ENCODE measurements at places on chromosomes 12 and 14.

GRCh38 chr12:26821212-26821701 lies 11.7 kb downstream of the ITPR2 start:
- no peak for DNase-seq

- no peak for DNase-seq
These were observed 73.8 kb upstream of the OSBPL8 start for GRCh38 chr12:76633415-76633814.

DNA sequence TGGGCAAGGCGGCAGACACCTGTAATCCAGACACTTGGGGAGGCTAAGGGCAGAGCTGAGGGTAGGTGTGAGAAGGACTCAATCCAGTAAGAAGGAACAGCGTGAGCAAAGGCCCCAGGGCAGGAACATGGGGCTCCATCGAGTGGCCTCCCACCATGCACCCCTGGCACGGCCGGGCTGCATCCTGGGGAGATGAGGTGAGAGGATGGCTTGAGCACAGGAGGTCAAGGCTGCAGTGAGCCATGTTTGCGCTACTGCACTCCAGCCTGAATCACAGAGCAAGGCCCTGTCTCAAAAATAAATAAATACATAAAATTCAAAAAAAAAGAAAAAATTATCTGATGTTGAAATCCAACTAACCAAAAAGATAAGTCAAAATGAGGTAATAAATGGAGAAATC lies 58.5 kb downstream of the ARL6IP4 start:
- no peak for DNase-seq

DNA sequence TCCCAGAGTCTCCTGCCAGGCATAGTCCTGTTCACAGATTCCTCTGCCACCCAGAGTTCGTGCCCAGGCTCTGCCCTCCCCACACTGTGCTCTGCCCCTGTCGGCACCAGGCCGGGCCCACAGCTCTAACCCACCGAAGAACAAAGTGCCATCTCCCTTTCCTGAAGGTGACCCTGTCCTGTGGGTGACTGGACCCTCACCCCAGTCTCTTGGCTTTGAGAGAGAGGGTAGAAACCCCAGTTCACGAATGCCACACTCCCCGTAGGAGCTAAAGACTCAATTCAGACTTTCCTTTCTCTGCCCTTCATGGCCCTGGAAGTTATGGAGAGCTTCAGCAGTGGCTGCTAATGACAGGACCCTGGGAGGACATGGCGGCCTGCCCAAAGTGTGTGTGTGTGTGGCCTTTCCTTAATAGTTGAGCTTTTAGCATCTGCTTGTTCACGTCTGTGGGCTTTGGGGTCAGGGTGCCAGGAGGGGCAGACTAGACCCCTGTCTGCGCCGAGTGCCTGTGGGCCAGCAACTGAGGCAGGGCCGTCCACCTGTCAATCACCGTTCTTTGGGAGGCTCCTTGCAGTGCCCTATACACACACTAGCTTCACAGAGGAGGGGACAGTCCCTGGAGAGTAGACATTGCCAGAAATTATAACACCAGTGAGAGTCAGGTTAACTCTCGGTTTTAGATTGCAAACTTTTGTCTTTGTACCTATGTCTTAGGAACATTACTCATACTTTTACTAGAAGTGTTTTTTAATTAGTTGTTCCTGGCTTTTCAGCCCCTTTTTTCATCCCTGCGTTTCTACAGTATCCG lies 84.6 kb upstream of the DYNC1H1 start:
- DNase-seq = no peak

DNA sequence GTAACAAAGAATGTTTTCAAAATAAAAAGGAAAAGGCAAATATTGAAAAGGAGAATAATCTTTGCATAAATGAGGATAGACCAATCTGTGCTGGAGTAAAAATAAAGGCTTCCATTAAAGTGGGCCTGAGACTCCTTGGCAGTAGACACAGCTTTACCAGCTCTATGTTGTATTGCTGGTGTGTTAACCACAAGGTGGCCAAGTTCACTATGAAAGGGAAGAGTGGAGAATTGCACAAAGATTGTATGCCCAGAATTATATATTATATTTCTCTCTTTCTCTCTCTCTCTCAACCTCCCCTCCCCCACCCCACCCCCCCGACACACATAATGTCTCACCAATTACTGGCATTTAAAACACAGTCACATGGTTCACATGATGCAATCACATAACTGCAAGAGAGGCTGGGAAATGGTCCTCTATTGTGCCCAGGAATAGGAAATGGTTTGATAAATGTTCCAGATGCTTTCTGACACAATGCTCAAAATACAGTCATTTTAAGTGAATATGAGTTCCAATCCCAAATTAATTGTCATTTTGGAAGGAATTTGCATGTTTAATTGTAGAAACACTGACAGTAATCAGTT lies 222.6 kb upstream of the SYT1 start:
- no peak for DNase-seq

Data from T-helper 2 cell (primary cell).